Natural killer cell (primary cell): ENCODE measurements at places on chromosomes 13 and 19. TPM values are rescaled to one million over a fixed set of nuclear protein-coding genes. Genes with fewer than 3 reads are reported as not detected.

GRCh38 chr19:53813996-53814395, 10.1 kb downstream of the NLRP12 start:
- no peaks in the 10 kb centered on the region for H3K4me1 ChIP-seq
- H3K36me3 ChIP-seq = no peaks in the 10 kb centered on the region
- H3K4me3 ChIP-seq = no peak overlapping the region
- no peak for DNase-seq

DNA sequence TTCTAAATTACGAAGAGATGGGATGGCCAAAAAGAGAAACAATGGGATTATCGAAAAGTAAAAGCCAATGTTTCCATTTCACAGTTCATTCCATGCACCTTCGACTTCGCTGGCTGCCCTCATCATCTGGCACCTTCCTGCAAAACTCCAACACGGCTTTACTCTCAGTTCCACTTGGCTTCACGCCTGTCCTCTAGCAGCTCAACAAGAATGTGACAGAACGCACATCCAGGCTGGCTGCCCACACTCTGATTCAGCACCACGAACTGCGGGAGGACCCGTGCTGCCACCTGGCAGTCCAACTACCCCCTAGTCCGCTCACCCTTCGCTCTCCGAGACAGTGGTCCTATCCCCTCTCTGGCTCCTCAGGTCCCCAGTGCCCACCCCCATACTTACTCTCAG, 11.7 kb downstream of the ATP7B start:
- no peaks in the 10 kb centered on the region for H3K36me3 ChIP-seq
- DNase-seq = no peak
- no peaks in the 10 kb centered on the region for H3K4me1 ChIP-seq

DNA sequence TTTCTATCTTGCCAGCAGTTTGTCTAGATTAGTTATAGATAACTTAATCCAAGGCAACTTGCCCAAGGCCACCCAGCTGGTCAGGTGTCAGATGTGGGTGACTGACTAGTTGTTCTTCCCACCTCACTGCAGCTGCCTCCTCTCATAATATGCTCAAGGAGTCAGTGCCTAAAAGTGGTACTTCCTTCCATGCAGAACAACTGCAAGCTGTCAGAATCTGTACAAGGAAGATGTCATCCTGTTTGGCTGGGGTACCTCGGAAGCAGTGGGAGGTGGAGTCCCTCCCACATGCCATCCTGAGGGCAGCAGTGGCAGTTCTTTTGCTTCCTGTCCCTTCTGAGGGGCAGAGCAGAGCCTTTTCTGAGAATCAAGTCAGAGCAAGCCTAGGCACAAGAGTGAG, 193.2 kb upstream of the RFC3 start:
- no peaks in the 10 kb centered on the region for H3K27me3 ChIP-seq
- H3K4me3 ChIP-seq = no peak overlapping the region
- no peak overlapping the region for H3K27ac ChIP-seq
- no peaks in the 10 kb centered on the region for H3K36me3 ChIP-seq

GRCh38 chr19:28301463-28301862, 911.5 kb downstream of the UQCRFS1 start:
- H3K4me1 ChIP-seq = no peaks in the 10 kb centered on the region
- DNase-seq = no peak
- H3K36me3 ChIP-seq = no peaks in the 10 kb centered on the region
- H3K4me3 ChIP-seq = no peak overlapping the region
- H3K27ac ChIP-seq = no peak overlapping the region
- H3K27me3 ChIP-seq = no peaks in the 10 kb centered on the region

SHANK1 gene
- 0.05 TPM for total RNA-seq
